ENCODE measurements at places on chromosomes 6 and 20.
A peak's percentile ranks its signal among the peaks of the same experiment; 100 is the strongest.

GRCh38 chr20:60142587-60142986 lies 184.4 kb downstream of the CDH26 start:
- no peak for DNase-seq

DNA sequence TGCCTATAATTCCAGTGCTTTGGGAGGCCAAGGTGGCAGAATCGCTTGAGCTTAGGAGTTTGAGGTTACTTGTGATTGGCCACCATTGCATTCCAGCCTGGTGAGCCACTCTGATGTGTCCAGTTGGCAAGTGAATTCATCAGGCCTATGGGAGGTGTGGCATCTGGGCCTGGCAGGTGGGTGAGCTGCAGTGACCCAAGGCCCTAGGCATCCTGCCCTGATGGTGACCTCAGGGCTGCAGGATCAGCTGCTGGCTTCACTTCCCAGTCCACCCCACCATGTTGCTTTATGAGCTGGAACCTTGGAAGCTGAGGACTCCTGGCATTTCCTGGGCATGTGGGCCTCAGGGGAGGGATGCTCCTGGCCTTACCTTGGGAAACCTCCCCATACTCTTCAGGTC lies 20.5 kb downstream of the RSPH9 start:
- DNase-seq: peak; percentile 76

DNA sequence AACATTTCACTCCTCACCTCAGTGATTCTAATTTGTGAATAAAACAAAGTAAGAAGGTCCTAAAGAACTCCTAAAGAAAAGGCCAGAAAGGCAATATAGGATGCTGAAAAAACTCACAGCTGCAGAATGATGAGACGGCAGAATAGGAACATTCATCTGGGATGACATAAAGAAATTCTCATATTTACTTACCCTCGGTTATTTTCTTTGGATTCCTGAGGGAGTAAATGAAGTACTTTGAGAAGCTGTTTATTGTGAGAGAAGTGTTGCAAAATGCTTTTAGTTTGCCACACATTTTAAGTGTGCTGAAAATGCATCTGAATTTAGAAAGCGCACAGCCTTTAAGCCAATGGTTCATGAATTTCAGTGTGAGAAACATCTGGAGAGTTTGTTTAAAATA lies 35.7 kb upstream of the RBL1 start:
- DNase-seq: no peak

DNA sequence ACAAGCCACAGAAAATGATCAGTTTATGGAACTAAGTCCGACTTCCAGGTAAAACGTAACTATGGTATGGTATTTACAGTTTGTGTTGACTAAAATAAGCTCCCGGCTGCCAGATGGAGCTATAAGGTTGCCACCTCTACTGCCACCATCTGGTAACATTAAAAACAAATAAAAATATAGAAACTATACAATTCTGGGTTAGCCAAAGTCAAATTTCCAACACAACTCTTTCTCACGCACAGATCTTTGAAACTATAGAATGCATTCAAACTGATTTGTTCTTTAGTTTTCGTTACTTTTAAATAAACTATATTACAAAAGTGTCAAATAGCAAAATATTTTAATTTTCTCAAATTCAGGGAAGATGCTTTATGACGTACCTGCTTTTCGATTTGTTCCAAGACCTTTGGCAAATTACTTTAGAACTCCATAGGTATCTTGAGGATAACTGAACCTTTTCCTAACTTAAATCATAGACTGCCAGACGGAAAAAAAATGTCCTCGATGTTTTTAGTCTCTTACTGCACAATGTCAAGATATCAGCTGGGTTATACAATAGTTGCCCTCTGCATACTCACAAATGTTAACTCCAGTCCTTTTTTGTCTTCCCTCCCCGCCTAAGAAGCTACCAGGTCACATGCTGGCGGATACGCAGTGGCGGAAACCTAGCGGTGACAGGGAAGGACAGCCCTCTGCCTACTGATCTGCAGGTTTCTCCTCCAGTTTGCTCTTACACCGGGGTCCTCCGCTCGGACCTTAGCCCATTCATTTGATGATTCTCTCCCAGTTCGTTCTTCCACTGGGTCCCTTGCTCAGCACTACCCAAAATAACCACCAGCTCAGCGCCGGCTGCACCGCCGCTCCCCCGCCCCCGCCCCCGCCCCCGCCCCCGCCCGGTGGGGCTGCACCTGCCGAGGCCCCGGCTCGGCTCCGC lies 888 bp downstream of the SLC17A5 start:
- DNase-seq: peak; percentile 64

Measured in PC-9 (cell line).